GM23248 (cell line): ENCODE measurements at places on chromosomes 5 and 9. TPM values are rescaled to one million over a fixed set of nuclear protein-coding genes. Genes with fewer than 3 reads are reported as not detected.

Gene GDA
- not detected in 2 replicates for total RNA-seq

Gene SLC26A2
- total RNA-seq: 11.1 and 11.4 TPM in 2 replicates

Gene TEK
- 7.1 and 10.2 TPM in 2 replicates for total RNA-seq

Gene PCDHGA12
- 8.6 and 10.9 TPM in 2 replicates for total RNA-seq

Gene SLC23A1
- not detected in 2 replicates for total RNA-seq

Gene RNF180
- 0.32 TPM in 1 of 2 replicates, not detected in the other for total RNA-seq

Gene SLC36A3
- total RNA-seq: not detected in 2 replicates

Gene ANKDD1B
- total RNA-seq: 1.9 TPM in 1 of 2 replicates, not detected in the other

Gene ZNF782
- 2.9 and 4.8 TPM in 2 replicates for total RNA-seq
